Renal cortical epithelial cell (primary cell): ENCODE measurements at places on chromosomes 3 and 15.
A peak's percentile ranks its signal among the peaks of the same experiment; 100 is the strongest.

- DNase-seq: no peak
Measured at GRCh38 chr3:117400303-117400702, 690.7 kb downstream of the TUSC7 start.

DNA sequence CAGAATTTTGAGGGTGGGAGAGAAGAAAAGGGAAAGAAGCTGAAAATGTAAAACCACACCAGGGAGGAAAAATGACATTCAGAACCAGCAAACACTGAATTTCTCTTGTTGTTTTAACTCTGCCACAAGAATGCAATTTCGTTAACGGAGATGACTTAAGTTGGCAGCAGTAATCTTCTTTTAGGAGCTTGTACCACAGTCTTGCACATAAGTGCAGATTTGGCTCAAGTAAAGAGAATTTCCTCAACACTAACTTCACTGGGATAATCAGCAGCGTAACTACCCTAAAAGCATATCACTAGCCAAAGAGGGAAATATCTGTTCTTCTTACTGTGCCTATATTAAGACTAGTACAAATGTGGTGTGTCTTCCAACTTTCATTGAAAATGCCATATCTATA is 15.5 kb downstream of the GREM1 start:
- DNase-seq: peak; percentile 45

DNA sequence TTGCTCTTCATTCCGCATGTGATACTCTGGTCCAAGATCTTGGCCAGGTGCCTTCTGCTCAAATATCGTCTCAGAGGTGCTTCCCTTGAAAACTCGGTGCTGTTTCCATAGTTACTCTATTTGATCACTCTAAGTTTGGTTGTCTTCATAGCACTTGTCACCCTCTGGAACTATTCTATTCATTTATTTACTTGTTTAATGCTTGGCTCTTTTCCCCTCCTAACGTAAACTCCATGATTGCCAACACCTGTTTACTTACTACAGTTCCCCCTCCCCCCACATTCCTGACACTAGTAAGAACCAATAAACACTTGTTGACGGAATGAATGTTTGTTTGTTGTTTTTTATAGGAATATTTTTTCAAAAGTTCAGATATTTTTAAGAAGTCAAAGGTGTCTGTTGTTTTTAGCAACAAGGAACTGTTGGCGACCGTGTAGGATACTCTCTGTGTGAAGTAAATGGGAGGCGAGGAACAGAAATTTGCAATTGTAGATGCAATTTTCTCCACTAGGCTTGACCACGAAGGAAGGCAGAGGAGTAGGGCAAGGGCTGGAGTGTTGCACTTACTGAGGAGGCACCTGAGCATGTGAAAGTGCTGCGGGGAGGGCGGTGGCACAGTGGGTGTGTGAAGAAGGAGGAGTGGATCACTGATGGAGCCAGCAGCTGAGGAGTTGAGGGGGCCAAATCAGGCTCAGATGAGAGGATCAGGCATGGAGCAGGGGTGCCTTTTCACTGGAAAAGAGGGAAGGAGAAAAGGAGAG is 48.4 kb downstream of the MOBP start:
- no peak for DNase-seq

DNA sequence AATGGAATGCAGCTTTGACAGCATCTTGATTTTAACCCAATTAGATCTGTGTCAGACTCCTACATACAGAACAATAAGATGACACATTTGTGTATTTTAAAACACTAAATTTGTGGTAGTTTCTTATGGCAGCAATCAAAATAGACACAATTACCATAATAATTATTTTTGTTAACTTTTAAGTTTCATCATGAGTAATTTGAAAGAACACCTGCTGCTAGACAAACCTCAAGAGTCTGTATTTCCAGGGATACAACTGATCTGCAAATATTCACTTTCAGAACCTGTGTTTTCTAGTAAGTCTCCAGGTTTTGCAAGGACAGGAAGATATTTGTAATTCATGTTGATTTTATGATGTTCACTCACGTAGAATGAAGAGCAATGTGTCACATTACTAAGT is 736.8 kb downstream of the DIPK2A start:
- no peak for DNase-seq

DNA sequence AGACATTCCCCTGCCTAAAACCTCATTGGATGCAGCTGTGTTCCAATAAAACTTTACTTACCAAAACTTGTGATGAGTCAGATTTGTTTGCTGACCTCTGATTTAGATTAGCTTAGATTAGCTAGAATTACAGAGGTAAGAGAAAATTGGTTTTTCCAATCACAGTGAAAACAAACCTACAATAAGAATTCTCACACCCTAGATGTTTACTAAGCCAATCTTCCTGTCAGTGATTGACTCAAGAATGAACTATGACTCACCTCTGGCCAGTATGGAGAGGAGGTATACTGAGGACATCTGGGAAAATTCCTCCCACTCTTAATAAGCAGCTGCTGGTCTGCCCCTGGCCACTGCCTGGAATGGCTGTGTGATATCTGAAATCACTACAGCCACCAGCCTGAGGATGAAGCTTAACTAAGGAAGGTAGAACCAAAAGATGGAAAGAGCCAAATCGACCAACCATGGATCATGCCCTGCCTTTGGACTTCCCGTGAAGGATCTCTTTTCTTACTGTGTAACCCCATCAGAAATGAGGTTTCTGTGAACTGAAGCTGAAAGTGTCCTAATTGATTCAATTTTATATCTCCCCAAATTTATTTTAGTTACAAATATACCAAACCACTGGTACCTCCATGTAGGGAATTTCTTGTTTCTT is 19.0 kb upstream of the GHSR start:
- DNase-seq: peak; percentile 99

GRCh38 chr3:175274056-175274455 is 414.9 kb downstream of the NAALADL2 start:
- DNase-seq: no peak

DNA sequence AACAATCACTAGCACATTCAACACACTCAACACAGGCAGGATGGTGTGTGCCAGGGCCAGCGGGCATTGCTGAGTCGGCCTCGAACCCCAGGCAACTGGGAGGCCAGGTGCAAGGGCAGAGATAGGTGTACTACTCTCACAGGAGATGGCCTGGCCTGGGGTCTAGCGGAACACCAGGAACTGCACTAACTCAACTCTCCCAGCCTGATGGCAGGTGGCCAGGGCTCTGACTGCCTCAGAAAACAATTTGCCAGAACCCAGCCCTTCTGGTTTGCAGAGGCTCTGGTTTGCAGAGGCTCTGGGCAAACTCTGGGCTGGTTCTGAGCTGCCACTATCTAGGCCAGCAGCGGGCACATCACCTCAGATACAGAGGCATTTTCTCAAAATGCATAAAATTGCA is 229.2 kb upstream of the CHRNA7 start:
- no peak for DNase-seq

GRCh38 chr3:193605876-193606275 is 12.9 kb downstream of the OPA1 start:
- DNase-seq: peak; percentile 58

GRCh38 chr3:130969621-130970020 is 57.0 kb downstream of the ASTE1 start:
- no peak for DNase-seq

DNA sequence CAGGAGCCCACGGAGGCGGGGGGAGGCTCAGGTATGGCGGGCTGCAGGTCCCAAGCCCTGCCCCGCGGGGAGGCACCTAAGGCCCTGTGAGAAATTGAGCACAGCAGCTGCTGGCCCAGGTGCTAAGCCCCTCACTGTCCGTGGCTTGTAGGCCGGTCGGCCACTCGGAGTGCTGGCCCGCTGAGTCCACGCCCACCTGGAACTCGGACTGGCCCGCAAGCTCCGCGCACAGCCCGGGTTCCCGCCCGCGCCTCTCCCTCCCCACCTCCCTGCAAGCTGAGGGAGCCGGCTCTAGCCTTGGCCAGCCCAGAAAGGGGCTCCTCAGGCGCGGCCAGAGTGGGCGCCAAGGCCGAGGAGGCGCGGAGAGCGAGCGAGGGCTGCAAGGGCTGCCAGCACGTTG is 12.2 kb upstream of the KCNMB3 start:
- DNase-seq: no peak
